ENCODE measurements at places on chromosomes 16 and 17.

DNA sequence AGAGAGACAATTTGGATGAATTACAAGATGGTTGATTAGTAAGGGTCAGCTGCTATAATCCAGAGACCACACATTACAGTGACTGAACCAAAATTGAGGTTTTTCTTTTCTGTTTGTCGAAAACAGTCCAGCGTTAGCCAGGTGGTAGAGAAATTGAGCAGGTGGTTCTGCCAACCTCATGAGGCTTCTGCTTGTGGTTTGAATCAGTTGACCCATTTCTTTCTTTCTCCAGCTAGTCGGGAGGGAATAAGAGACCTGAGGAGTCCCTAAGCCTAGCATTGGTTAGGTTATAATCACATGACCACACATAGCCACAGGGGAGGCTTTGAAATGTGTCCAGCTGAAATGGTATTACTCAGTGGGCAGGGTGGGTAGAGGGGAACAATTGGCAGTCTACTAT, 504.6 kb downstream of the HS3ST4 start:
- no peak for DNase-seq

- DNase-seq = no peak
Observed at GRCh38 chr16:78474762-78475161, 375.3 kb downstream of the WWOX start.

- DNase-seq = no peak
Observed at GRCh38 chr17:62064029-62064790, 868 bp downstream of the MED13 start.

DNA sequence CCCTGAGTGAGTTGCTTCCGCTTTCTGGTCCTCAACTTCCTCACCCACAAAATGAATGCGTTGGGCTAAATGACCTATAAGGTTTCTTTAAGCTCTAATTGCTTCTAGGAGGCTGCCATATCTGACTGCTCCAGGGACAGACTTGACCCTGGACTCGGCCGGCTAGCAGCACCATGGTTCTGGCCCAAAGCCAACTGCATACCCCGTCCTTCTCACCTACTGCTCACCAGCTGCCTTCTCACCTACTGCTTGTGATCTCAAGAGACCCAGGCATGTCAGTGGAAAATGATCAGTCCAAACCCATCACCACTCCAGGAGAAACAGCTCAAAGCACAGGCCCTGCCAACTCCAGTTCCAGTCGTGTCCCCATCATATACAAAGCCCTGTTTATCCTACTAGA, 124.3 kb upstream of the IRX5 start:
- DNase-seq = no peak

DNA sequence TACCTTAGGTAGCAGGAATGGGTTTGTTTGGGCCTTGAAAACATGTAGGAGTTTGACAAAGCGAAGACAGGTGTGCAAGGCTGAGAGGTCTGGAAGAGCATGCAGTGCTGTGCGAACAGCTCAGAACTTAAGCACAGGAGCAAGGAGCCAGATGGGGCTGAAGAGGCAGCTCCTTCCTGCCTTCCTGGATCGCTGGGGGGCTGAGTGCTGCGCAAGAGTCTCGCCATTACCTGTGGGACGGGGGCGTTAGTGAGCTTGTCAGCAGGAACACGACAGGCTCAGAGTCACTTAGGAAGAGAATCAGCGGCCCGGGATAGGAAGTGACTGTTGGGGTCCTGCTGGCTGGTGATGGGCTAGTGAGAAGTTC, 464 bp upstream of the MRM1 start:
- no peak for DNase-seq

DNA sequence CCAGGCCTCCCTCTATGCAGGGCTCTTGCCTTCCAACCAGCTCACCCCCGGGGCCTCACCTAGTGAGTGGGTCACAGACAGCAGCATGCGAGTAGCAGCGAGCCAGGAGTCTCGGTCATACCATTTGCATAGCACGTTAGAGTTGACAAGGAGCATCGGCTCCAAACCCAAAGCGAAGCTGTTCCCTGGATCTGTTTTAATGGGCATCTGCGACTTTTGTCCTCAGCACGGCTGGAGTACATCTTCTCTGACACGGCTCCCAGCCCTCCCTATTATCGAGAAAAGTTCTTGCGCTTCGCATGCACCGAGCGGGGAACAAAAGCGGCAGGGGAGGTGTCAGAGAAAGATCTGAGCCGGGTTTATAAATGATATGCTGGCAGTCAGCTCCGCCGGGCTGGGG, 253.3 kb downstream of the MAF start:
- no peak for DNase-seq

GRCh38 chr17:46883871-46884520, 32.6 kb downstream of the WNT9B start:
- no peak for DNase-seq

- peak; percentile 96 for DNase-seq
Observed at GRCh38 chr17:49146620-49147306, 14.2 kb downstream of the B4GALNT2 start.

- DNase-seq = no peak
Observed at GRCh38 chr16:73000020-73000906, 47.7 kb downstream of the ZFHX3 start.

DNA sequence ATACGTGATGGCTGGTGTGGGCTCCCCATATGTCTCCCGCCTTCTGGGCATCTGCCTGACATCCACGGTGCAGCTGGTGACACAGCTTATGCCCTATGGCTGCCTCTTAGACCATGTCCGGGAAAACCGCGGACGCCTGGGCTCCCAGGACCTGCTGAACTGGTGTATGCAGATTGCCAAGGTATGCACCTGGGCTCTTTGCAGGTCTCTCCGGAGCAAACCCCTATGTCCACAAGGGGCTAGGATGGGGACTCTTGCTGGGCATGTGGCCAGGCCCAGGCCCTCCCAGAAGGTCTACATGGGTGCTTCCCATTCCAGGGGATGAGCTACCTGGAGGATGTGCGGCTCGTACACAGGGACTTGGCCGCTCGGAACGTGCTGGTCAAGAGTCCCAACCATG, 5.6 kb downstream of the MIEN1 start:
- no peak for DNase-seq

Measured in HFF-Myc (cell line).